ENCODE measurements at places on chromosomes 1 and 21.

- no peak for DNase-seq
Observed at GRCh38 chr1:75310067-75310466, 175.9 kb downstream of the LHX8 start.

GRCh38 chr1:159023723-159024122 is 14.0 kb downstream of the IFI16 start:
- DNase-seq = no peak

GRCh38 chr21:45234965-45235364 is 52.7 kb downstream of the POFUT2 start:
- DNase-seq = no peak

DNA sequence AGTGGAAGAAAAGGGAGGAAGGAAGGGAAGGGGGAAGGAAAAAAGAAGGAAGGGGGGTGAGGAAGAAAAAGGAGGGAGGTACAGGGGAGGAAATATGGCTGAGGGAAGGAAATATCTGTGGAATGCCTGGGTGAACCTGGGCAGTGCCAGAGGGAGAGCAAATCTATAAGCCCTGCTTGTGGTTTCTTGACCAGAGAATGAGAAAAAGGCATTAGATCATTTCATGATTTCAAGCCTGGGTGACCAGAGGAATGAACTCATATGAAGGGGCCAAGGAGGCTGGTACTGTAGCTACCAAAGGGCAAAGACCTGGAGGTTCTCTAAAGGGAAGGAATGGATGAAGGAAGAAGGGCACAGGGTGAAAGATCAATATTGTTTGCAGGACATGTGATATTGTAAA is 31.4 kb downstream of the GNG12 start:
- no peak for DNase-seq

GRCh38 chr21:42309753-42310213 is 5.4 kb downstream of the TFF3 start:
- DNase-seq = peak; percentile 65

- no peak for DNase-seq
Observed at GRCh38 chr1:211532088-211532444, 40.1 kb upstream of the RD3 start.

DNA sequence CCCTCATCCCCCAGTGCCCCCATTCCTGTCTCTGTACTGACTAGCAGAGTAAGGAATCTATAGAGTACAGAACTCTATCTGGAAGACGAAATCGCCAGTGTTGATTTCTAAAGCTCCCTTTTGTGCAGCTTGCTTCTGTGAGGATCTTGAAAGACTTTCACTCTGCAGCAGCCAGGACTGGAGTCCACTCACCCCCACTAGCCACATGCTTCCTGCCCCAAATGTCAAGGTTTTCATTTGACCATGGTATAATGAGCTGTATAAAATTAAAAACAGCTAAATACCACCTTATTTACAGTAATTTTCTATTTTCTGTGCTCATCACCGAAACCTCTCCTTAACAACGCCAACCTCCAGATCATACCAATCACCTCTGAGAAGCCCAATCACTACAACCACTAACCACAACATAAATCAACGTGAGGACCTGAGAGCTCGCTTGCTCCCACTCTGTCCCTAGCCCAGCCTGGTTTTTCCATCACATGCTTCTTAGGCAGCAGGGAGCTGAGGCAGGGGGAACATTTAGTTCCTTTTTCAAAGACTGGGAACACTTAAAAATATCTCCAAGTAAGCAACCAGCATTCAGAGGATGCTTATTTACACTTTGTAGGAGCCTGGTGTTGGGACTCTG is 56.1 kb upstream of the IRF2BP2 start:
- no peak for DNase-seq

GRCh38 chr1:233470741-233471499 is 143.0 kb upstream of the KCNK1 start:
- DNase-seq = no peak

DNA sequence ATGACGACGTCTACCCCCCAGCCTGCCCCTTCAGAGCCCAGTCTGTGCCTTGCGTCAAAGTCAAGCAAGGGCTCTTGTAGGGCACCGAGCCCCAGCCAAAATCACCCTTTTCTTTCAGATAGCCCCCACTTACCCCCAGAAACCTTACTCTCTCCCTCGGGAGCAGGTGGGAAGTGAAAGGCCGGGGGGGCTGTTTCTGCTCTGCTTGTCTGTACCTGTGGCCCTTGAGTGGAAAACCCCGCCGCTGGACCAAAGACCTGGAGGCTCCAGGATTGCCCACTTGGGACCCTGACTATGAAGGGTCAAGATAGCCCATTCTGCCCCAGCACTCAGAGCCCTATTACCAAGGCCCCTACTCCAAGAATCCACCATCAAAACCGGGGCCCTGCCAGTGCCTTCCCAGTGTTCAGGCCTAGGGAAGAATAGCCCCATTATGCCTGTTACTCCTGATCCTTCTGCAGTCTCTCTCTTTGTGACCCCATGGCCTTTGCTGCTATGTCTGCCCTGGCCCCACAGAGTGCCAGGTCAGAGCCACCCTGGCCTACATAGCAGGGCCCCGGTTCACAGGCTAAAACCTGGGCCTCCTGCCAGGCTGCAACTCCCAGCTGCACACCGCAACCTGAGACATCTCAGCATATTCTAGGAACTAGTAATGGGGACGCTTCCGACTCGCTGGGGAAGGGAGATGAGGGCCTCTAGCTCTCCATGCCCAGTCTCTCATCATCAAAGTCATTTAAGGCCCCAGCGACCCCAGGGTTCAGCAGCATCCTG is 22.2 kb upstream of the HPDL start:
- DNase-seq = no peak
